ENCODE measurements at places on chromosomes 11 and 22.
A peak's percentile ranks its signal among the peaks of the same experiment; 100 is the strongest.

DNA sequence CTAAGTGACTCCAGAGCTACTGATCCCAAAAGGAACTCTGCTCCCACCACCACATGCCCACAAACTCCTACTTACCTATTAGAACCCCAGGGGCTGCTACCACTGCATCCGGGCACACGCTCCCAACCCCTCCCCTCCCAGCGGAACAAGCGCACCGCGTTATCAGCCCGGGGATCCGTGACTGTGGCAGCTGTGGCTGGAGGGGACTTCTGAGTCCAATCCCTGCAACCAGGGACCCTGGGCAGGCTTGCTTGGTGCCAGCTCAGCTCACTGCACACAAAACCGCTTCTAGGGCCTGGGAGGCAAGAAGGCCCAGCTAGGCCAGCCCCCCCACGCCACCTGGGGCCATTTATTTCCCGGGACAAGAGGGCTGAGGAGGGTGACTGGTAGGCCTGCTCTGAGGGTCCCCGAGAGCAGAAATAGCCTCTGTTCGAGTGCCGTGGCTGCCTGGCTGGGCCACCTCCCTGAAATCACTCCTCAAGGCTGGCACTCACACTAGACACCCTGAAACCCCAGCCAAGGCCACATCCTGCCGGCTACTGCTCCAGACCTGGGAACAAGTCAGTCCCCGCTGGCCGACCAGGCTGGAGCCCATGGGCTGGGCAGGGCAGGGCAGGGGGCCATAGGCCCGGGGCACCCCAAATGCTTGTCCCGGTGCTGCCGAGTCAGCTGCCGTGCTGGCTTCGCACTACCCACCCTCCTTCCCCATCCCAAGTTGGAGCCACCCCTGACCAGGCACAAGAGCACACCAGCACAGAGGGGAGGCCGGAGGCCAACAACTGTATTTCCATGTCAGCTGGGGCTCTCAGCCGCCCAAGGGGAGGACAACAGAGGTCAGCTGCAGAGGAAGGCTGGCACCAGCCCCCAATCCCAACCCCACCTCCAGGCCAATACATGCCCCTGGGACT is 1.9 kb upstream of the IFITM10 start:
- no peak for DNase-seq

DNA sequence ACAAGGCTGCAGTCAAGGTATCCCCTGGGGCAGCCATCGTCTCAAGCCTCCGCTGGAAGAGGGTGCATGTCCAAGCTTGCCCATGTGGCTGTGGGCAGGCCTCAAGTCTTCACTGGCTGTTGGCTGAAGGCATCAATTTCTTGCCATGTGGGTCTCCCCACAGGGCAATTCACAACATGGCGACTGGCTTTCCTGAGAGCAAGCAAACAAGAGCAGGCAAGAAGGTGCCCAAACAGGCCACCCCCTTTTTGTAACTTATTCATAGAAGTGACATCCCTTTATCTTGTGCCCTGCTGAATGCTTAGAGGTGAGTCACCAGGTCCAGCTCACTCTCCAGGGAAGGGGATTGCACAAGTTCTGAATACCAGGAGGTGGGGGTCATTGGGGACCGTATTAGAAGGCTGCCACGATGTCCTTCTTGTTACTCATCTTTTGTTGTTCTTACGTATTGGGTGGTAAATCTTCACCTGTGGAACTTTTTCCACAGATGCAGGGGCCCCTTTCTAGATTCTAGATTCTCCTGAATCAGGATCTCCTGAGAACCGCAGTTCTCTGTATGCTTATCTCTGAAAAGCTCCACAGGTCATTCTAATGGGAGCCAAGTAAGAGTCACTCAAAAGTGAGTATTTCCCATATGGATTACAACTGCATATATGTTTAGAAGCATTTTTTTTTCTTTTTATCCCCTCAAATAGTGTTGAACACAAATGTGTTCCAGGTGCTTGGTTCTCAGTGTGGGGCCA is 44.2 kb upstream of the MICAL2 start:
- no peak for DNase-seq

DNA sequence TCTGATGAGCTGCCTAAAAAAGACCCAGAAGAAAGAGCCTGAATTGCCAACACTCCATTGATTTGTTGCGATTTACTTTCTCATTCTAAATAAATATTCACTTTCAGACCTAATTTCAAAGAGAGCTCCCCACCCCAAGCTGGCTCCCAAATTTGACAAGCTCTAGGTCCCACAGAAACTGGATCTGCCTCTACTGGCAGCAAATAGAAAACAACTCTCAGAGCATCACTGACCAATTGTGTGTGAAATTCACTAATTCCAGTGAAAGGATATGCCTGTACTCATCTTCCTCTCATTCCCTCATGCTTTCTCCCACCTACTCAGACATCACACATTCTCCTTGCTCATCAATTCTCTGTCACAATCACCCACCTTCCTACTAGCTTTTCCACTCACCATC is 249.1 kb downstream of the DCDC1 start:
- DNase-seq: no peak

GRCh38 chr11:108915666-108916065 is 250.8 kb downstream of the DDX10 start:
- DNase-seq: no peak

DNA sequence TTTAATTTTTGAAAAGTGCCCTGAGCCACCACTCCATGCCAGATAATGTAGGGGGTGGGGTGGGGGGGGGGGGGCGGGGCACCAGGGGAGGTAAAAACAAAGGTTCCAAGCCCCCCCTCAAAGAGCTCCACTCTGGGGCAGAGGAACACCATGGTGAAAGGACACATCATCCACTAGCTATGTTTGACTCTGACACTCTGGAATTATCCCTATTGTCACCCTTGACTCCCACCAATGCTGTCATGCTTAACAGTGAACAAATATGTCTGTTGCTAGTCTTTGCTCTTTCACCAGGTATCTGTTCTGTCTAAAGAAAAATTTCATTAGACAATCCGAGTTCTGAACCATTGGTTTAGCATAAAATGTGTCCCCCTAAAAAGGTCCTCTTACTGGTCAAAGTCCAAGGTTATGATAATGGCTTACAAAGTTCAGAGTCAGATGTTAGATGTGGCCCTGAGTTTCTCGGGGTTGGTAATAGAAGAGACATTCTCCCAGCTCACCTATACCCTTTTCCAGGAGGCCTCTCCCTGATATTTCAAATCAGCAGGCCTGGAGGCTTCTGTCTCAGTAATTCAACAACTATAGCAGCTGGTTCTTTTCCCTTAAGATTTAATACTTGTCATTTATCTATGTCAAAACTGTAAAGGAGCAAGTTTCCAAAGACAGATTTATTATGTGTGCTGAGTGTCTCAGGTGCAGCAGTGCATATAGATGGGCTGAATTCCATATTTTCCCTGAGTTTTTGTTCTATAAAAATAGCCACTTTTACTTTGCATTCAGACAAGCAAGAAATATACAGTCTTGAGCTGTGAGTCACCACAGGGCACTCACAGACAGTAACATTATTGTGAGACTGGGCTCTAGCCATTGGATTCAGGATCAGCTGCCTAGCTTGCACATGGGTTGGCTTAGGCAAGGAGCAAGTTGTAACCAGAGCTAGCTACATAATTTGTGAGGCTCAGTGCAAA is 174.1 kb downstream of the CSNK2A3 start:
- peak; percentile 67 for DNase-seq

DNA sequence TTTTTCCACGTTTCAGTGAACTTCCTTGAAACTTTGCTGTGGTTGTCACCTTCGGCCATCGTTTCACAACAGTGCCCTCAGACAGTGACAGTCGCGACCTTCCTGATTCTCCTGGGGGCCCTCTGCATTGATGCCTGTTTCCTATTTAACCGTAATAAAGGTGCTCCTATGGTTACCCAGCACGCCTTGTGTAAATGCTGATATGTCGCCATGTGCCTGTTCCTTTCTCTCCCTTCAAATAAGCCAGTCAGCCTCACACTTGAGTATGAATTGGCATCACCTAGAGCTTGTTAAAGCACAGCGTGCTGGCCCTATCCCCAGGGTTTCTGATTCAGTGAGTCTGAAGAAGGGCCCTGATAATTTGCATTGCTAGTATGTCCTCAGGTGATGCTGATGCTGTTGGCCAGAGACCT is 104.8 kb downstream of the MICAL2 start:
- no peak for DNase-seq

DNA sequence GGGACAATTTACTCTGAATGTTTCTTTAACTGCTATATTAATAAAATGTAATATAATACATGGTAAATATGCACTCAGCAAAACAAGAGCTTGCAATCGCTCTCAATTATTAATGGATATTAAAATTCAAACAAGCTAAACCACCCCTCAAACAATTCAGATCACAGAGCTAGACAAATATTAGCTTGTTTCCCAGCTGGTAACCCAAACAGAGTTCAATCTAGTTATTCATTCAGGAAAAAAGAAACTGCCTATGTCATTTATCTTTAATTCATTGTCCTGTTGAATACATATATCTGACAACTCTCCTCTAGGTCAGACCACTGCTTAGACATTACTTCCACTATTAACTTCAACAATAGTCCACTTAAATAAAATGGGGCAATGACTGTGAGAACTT is 78.7 kb downstream of the SERGEF start:
- no peak for DNase-seq

GRCh38 chr22:31248138-31248745 is 36.1 kb downstream of the LIMK2 start:
- DNase-seq: peak; percentile 41

DNA sequence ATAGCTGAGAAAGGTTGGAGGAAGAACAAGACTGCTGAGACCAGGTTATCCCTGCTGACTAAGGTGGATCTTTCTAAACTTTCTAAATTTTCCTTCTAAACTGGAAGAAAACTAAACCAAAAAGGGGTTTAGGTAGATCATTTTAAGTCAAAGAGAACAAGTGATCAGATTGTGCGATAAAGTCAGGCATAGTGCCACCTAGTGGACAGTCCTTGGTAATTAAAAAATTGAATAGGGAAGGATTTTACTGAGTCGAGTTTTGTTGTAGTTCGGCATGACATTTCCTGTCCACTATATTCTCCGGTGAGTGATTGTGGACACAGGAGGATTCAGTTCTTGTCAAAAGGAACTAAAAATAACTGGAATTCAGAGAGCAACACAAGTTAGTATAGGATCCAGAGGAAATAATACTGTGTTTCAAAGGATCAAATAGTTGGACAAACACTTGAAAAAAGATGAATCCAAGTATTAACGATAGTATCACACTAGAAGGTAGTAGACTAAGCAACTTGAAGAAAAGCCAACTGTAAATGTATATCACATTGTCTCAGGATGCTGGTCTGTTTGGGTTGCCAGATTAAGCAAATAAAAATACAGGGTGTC is 1236.4 kb downstream of the FAM181B start:
- peak; percentile 21 for DNase-seq

DNA sequence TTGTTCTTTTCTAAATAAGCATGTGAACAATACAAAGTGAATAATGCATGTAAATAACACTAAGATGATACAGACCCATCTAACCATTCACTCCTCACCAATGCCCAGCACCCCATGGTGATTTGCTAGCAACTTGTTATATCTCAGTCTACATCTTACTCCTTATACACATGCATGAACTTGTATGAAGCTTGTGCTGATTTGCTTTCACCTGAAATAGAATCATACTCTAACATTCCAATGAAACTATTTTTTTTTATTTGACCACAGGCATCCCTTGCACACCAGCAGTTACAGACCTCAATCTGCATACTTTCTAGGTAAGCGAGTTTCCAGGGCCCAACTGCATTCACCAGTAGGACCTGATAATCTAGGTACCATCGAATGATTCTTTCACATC is 873.6 kb downstream of the OPCML start:
- DNase-seq: no peak

DNA sequence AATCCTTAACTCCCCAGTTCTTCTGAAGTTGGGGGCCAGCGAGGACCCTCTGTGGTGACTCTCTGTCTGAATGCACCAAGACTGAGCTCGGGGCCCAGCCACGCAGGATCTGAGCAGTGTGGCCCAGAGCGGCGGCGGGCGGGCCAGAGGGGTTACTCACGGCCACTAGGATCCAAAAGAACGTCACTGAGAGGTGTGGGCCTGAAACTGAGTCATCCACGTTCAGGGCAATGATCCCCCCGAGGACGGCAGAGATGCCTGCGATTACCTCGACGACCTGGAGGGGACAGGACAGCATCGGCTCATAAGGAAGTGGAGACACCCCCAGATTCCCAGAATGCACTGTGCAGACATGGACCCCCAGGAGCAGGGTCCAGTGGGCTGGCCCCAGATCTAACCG is 11.2 kb downstream of the MLC1 start:
- no peak for DNase-seq

DNA sequence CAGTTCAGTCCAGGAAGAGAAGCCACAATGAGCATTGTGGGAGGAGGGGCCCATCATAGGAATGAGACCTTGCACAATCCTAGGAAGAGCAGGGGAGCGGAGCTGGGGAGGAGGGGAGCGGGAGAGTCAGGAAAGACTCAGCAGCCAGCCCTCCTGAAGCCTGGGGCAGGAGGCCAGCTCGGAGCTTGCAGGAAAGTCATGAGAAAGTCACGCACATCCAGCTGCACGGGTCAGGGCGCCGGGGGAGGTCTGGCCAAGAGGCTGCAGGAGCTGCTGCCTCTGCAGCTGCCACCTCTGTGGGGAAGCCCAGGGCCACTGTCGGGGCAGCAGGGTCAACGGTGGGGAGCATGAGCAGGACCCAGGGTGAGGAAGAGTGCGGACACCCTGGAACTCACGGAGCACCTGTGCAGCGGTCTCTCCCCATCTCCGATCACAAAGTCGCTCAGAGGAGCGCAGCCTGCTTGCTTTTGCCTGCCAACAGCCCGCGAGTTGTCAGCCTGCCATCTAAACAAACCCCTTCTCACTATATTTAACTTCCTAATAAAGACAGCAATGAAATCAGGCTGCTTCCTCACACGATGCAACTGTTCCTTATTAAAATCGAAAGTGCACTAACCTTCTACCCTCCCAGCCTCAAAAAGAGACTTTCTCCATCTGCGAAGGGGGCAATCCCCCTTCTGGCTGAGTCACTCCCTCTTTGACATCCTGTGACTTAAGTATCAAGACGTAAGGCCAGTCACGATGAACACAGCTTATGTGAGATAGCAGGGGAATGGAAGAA is 52.9 kb upstream of the RTL6 start:
- DNase-seq: no peak

DNA sequence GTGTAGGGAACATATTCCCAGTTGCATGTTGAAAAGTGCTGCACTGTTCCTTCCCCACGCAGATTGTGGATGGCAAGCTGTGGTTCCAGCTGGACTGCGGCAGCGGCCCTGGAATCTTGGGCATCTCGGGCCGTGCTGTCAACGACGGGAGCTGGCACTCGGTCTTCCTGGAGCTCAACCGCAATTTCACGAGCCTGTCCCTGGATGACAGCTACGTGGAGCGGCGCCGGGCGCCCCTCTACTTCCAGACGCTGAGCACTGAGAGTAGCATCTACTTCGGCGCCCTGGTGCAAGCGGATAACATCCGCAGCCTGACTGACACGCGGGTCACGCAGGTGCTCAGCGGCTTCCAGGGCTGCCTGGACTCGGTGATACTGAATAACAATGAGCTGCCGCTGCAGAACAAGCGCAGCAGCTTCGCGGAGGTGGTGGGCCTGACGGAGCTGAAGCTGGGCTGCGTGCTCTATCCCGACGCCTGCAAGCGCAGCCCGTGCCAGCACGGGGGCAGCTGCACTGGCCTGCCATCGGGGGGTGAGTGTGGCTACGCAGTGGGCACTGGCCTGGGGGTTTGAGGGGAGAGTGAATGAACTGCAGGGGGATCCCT is 102.7 kb upstream of the MTNR1B start:
- DNase-seq: no peak

All from globus pallidus (tissue), 1 donor.